ENCODE measurements at places on chromosomes 7 and 10.

- no peak for DNase-seq
Measured at GRCh38 chr10:121290674-121291073, 307.6 kb downstream of the FGFR2 start.

DNA sequence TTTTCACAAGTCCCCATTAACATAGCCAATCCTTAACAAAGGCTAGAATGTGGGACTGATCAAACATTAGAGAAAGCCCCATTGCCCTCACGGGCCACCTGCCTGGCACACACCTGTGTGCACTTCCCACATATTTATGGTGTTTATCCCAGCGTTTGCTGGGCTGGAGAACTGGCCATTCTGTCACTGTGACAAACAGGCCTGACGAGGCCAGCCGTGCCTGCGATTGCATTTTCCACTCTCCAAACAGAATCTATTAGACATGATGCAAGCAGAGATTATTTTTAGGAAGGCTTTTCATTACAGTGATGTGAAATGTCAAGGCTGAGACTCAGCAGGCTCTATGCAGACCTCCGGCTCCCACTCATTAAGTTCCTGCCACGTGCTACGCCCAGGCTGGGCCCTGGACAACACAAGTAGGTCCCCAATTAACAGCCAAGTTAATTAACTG lies 20.4 kb downstream of the PTPRN2 start:
- no peak for DNase-seq

GRCh38 chr10:110455446-110455845 lies 42.3 kb upstream of the DUSP5 start:
- DNase-seq: no peak

GRCh38 chr7:146902728-146903127 lies 786.1 kb downstream of the CNTNAP2 start:
- no peak for DNase-seq

DNA sequence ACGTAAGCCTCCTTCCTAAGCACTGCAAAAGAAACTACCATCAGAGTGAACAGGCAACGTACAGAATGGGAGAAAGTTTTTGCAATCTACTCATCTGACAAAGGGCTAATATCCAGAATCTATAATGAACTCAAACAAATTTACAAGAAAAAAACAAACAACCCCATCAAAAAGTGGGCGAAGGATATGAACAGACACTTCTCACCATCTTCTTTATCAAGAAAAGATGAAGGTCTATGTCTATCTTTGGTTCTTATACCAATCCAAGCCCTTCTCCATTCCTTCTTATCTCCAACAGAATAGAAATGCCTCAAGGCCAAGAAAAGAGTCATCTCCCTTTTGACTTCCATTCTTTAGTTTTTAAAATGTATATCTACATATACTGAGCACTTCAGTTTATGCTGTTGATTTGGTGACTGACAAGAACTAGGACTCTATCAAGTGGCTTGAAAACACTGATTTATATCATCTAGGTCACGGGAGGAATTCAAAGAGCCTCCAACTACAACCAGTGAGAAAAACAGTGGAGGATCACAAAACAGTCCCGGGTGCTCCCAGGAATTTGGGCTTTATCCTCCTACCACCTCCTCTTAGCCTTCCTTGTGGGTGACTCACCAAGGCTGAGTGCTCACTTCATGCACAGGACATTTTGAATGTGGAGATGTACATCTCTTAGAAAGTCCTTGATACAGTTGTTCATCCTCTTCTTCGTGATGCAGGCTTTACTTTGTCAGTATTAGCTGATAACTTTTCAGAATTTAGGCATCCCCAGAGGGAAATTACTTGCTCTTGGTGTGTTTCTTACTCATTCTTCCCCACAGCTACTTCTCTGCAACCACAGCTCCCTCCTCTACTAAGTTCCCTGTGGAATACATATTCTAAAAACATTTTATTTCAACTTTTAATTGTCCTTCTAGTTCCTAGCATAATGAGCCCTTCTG lies 15.4 kb downstream of the TAS2R41 start:
- DNase-seq: no peak

All from iPS DF 6.9 (cell line).